Activated CD4-positive, alpha-beta T cell treated with anti-CD3 and anti-CD28 coated beads for 48 hours (primary cell): ENCODE measurements at places on chromosomes 7 and 10.

DNA sequence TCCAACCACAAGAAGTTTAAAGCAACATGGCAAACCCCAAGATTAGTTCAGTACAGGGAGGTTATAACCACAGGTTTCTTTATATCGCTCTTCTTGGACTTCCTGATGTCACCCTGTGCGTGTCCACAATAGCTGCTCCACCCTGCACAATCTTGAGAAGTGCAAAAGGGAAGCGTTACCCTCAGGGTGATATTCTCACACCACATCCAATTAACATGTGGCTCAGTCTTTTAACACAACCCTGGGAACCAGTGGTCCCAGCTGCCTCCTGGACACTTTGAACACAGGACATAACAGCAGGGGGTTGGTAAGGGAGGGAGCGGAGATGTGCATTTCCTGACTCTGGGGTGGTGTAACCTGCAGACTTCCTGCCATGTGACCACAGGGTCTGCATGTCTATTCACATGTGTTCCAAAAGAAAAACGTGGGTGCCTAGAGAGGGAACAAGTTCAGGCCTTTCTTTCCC is 64.6 kb downstream of the GSAP start:
- peak; percentile 40 for DNase-seq

GRCh38 chr10:118957443-118957825 is 72.1 kb upstream of the NANOS1 start:
- DNase-seq = no peak

- no peak for DNase-seq
Measured at GRCh38 chr7:129604713-129605437, 6.6 kb upstream of the NRF1 start.

GRCh38 chr10:78751716-78752115 is 317.1 kb upstream of the ZMIZ1 start:
- no peak for DNase-seq

- DNase-seq = no peak
Measured at GRCh38 chr7:95092324-95092723, 184.9 kb downstream of the PPP1R9A start.

DNA sequence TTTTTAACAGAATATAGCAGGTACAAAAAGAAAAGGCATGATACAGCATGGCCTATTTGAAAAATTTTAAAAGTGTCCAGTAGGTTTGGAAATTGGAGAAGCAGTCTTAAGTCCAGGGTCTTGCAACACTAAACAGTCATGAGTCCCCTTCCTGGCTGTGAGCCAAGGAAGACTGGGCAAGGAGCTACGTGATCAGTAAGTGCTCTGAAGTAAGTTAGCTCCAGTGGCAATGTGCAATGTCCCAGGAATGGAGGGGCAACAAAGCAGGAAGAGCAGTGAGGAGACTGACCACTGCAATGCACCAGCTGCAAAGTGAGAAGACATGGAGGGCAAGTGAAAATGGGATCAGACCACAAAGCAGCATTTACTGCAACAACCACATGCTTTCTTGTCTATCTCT is 72.9 kb upstream of the GRID1 start:
- DNase-seq = no peak

DNA sequence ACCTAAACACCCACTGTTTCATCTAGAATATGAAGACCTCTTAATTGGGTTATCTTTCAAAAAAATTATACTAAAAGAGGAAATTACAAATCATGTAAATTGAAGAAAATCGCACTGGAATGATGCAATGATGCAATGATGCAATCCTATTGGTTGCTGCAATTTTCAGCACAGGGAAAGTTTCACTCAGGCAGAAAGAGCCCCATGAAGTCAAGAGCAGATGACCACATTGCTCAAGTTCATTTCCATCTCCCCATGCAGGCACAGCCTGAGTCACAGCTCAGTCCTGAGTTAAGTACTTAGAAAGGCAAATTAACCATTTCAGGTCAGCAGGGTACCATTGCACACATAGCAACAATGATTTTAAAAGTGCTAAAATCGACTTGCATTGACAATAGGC is 180.3 kb upstream of the MYO3A start:
- no peak for DNase-seq

DNA sequence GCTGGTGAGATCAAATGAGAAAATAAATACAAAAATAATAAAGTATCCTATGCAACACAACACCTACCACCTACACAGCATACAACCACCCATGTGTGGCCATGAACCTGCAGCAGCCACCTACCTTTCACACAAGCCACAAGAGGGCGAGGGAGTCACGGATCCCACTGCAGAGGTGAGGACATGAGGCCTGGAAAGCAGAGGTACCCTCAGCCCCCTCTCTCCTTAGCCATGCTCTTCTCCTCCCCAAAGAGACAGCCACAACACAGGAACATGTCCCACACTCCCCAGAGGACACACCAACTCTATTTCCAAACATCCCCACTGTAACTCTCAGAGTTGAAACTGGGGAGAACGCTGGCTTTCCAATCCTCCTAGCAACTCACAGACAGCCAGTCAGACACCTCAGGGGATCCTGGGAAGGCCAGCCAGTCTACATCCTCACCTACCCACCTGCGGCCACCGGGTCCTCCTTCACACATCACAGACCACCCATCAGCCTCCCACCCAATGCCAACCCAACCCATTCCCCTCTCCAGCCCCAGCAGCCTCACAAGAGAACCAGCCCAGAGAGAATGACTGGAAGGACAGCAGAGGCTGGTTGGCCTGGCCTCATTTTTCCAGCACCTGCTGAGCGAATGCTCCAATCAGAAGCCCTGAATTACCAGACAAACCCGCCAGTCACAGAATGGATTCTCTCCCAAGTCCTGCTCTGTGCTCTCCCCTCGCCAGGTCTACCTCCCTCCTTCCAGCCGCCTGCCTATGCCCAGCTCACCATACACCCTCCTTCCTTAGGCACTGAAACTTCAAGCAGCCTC is 18.4 kb downstream of the DLG5 start:
- no peak for DNase-seq

- no peak for DNase-seq
Measured at GRCh38 chr7:4123346-4123745, 558.7 kb upstream of the FOXK1 start.

DNA sequence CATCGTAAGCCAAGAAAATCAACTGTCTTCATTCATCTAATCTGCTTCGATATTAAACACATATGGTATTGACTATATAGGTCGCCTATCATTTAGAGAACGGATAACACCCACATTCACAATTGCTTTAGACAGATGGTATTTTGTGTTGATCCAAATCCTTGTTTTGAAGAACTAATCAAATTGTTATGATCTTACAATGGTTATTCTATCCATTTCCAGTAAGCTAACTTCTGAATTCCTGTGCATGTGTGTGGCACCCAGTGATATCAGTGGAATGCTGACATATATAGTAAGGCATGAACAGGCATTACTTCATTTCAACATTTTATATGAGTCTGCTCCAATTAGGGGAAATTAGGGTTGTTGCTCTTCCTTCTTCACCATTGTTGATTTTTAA is 98.8 kb downstream of the SEMA3E start:
- DNase-seq = no peak

- no peak for DNase-seq
Measured at GRCh38 chr10:31582365-31583052, 263.5 kb downstream of the ZEB1 start.

DNA sequence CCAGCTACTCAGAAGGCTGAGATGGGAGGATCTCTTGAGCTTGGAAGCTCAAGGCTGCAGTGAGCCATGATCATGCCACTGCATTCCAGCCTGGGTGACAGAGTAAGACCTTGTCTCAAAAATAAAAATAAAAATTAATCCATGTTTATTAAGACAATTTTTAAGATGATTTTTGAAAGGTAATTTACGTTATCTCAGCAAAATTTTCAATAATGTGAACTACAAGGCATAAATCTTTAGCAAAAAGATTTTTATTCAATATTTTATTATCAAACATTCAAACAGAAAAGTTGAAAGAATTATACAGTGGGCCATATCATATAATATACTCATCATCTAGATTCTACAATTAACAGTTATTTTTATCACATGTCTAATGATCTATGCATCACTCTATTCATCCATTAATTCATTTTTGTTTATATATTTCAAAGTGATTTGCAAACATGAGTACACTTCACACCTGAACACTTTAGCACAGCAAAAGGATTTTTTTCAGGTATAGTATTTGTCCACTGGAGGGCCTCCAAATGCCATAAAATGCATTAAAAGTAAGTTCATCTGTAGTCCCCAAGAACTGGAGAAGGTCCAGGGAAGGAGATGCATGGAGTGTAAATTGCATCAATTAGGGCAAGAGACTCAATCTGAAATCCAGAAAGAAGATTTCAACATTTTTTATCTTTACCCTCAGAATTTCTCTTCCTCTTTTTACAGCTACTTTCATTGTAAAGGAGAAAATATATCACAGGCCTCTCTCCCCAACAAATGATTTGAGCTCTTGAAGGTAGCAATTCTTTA is 38.6 kb upstream of the RSBN1L start:
- DNase-seq = no peak

DNA sequence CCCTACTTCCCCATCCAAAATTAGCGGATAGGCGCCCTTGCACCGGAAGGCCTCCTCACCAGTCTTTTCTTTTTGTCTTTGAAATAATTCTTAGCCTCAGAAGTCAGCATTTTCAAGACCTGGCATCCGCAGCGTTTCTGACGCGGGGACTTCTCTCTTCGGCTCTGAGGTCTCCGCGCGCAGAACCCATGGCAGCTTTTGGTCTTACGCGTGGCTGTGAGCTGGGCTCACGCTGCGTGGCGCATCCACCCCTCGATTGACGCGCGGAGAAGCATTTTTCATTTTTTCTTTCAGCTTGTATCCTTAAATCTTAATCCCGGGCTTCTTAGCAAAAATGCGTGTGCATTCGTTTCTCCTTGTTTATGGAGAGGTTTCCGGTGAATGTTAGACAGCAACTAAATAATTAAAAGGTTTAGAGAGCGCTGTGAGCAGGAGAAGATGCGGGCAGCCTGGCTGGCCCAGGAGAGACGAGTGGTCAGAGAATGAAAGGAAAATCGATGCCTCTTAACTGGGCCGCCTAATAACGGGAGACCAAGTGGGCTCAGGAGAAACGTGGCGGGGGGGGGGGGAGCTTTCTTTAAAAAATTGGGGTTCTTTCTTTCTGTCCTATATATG is 2.0 kb upstream of the GATA3 start:
- DNase-seq = peak; percentile 58

DNA sequence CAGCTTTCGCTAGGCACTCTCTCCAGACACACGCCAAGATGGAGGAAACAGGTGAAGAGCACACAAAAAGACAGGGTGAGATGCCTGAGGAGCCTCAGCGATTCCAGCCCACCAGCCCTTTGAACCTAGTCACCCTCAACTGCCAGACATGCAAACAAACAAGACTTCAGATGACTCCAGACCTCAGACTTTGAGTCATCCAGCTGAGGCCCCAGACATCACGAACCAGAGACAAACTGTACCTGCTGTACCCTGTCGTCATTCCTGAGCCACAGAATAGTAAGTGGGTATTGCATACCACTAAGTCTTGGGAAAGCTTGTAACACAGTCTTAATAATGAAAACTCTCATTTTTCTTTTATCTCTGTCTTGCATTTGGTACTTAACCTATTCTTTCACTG is 126.6 kb upstream of the LSM8 start:
- no peak for DNase-seq

DNA sequence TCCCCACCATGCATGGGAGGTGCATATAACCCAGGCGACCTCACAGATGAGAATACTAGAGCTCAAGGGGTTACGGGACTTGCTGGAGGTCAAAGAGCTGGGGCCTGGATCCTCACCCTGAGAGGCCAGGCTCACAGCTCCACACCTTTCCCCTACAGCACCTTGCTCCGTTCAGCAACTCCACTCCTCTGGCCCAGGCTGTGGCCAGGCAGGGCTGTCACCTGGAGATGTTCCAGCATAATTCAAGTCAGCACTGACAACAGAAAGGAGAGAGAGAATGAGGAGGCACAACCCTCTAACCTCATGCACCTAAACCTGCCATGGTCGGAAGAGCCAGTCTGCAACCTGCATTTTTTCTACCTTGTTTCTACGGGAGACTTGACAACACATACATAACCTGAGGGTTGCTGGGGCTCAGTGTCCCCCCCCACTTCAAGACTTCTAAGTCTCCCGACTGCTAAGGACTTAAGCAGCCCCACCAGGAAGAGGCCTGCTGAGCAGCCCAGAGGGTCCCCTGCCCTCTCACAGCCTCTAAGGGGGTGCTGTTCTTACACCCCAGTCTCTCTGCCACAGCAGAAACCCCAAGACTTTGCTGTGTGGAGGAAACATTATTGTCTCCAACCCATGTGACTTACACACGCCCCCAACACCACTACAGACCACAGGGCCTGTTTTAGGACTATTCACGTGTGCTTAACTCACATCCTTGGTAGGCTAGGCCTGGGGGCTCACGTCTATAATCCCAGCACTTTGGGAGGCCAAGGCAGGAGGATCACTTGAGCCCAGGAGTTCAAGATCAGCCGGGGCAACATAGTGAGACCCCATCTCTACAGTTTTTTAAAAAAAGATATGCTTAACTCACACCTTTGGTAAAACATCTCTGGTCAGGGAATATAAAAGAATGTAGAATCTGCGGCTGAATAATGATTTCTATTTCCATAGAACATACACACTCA is 175.6 kb downstream of the FAM107B start:
- DNase-seq = no peak

DNA sequence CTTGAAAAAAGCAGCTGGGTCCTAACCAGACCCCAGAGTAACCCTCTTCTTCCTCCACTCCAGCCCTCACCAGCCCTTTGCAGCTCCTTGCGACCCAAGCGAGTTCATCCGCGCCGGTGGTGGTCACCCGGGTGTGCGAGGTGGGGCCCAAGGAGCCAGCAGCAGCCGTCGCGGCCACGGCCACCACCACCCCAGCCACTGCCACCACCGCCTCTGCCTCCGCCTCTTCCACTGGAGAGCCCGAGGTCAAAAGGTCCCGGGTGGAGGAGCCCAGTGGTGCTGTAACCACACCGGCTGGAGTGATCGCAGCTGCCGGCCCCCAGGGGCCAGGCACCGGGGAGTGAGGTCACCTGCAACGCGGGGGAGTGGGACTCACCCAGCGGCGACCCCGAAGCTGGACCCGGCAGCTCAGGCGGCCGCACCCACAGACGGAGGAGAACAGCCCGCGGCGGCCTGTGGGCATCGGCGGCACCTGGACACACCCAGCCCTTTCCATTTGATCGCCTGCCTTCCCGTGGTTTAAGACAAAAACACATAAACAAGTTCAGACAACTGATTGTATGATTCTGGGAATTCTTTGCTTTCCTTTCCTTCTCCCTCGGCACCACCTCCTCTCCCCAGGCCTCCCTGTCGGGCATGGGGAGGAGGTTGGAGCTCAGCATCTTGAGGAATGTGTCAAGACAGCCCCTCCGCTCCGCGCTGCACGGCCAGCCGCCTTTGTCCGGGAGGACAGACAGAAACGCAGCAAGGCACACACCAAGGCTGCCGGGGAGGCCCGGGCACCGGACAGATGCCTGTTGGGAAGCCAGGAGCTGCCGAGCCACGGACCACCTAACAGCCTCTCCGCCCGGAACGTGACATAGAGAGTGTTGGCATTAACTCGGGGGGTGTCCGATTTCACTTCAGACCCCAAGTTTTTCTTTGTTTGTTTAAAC is 13.0 kb upstream of the AP5Z1 start:
- no peak for DNase-seq
